ENCODE measurements at places on chromosomes 6 and 20.
A peak's percentile ranks its signal among the peaks of the same experiment; 100 is the strongest.

DNA sequence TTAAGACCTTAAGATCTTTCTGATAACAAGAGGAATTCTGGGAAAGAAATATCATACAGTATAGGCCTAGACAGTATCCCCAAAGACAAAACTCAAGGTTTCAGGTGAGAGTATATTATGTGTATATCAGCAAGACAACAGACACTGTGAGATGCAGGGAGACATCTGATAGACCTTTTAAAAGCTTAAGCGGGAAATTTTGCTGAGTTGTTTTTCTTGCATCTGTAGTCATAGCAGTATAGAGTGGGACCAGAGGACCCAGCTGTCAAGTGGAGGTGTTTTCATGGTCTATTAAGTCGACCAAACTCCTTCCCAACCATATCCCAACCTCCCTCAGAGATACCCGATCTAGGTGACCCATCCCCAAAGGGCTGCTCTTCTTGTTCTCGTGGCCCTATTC, 98.1 kb upstream of the THEMIS start:
- no peak for DNase-seq

DNA sequence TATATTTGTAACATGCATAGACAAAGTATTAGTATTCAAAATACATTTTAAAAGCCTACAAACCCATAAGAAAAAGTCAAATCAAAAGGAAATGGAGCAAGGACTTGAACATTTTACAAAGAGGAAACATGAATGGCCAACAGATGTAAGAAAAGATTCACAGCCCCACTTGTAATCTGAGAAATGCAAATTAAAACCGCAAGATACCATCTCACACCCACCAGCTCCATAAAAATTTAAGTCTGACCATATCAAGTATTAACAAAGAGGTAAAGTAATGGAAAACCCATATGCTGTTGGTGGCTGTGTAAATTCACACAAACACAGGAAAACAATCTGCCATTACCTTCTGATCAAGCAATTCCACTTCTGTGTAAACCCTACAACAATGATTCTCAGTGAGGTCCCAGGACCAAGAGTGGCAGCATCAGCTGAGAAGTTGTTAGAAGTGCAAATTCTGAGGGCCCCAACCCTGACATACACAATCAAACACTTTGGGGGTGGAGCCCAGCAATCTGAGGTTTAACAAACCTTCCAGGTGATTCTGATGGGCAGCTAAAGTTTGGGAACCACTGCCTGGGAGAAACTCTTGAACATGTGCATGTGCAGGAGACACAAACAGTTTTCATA, 30.9 kb downstream of the BCL2L1 start:
- DNase-seq = peak; percentile 37

GRCh38 chr6:98650941-98651340, 183.4 kb upstream of the POU3F2 start:
- no peak for DNase-seq

DNA sequence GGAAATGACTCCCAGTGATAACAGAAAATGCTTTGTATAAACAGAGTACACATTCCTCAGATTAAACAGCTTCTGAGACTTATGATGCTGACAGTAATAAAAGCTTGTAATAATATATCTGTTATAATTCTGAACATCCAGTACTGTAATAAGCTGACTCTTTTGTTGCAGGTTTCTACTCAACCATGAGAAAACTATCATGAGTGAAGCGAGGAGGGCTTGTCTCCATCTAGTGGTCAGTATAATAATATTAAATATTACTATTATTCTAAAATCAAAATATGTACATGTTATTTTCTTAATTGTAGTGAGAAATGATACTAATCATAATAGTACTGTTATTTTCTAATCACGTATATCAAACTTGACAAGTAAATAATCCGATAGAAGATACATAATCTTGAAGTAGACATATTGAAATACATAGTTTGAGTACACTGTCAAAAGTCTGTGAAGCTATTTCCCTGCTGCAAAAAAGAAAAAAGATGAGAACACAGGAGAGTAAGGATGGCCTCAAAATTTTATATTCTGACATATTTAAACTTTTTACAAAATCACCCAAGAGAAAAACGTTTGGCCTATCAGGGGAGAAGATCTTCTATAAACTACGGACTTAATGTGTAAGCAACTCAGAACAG, 183.1 kb downstream of the MOXD1 start:
- DNase-seq = peak; percentile 28

- DNase-seq = no peak
Measured at GRCh38 chr6:3912361-3913076, 63.3 kb downstream of the FAM50B start.

GRCh38 chr6:108736832-108737231, 111.4 kb upstream of the ARMC2 start:
- DNase-seq = peak; percentile 76

GRCh38 chr6:44404022-44404714, 16.7 kb downstream of the CDC5L start:
- DNase-seq = no peak

- no peak for DNase-seq
Measured at GRCh38 chr6:37260444-37260843, 2.5 kb upstream of the TMEM217 start.

GRCh38 chr6:40807484-40807883, 220.3 kb upstream of the LRFN2 start:
- no peak for DNase-seq
